NCI-H2081 (cell line): ENCODE measurements at places on chromosomes 13 and 19.

DNA sequence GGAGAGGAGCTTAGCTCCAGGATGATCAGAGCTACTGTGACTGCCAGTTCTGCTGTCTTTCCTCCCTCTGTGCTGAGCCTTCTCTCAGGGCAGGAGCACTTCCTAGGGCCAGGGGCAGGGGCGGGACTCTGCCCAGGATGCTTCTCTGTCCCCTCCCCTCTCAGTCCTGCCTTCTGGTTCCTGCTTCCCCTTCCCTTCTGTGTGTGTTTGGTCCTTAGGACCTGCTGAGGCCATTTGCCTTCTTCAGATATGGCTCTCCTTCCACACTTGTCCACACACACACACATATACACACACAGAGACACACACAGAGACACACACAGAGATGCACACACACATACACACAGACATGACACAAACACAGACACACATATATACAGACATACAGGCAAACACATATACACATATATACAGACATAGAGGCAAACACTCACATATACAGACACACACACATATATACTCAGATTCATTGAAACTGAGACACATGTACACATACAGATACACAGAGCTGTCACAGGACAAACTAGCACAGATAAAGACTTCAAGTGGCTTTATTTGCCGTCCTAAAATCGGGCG, 22.0 kb upstream of the CD177 start:
- DNase-seq, result no peak

DNA sequence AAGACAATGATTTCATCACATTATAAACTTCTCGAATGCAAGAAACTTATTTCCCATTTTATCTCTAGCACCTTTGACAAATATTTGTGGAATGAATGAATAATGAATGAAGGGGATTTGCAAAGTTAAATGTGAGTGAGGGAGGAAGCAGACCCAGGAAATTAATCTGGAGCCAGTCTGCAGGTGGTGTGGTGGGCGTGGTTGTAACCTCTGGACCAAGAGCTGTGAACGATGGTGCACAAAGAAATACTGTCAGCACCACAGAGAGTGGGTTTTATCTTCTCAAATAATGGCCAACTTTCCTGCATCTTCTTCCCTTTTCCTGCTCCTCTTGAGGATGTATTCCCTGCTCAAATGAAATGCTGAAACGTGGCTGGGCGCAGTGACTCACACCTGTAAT, 11.0 kb upstream of the ZNF792 start:
- DNase-seq, result no peak

GRCh38 chr13:19817106-19817505, 34.4 kb upstream of the PSPC1 start:
- no peak for DNase-seq

DNA sequence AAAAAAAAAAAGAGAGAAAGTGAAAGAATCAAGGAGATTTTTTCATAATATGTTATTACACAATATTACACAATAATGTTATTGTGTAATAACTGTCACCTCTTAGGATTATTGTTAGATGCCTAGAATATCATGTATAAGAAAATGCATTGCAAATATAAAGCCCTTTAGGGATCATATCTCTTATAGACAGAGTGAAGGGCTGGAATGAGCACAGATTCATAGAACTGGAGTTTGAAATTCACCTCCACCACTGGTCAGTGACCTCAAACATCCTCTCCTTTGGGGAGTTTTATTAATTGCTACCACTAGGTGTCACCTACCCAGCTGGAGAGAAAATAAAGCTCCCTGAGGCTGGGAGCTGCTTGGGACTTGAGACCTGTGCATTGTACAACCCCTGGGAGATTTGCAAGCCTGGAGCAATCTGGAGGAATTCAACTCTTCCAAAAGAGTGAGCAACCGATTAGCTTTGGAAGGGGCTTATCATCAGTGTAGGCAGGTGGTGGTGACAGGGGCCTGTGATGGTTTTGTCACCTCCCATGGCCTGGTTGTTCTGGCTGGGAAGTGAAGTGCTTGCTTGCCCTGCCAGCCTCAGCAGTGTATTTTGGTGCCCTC, 30.3 kb upstream of the FRY start:
- DNase-seq, result no peak

- no peak for DNase-seq
Observed at GRCh38 chr19:33547676-33548075, 26.1 kb upstream of the PEPD start.

- DNase-seq, result no peak
Observed at GRCh38 chr13:95607366-95607765, 37.1 kb downstream of the DZIP1 start.

DNA sequence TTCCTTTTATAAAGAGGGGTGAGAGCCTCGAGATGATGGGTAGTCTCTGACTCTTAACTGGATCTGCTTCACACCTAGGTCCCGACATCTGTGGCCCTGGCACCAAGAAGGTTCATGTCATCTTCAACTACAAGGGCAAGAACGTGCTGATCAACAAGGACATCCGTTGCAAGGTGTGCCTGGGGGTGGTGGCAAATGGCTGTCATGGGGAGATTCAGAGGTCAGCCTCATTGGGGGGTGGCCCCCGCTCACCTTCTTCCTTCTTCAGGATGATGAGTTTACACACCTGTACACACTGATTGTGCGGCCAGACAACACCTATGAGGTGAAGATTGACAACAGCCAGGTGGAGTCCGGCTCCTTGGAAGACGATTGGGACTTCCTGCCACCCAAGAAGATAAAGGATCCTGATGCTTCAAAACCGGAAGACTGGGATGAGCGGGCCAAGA, 1.6 kb downstream of the CALR start:
- DNase-seq, result no peak

DNA sequence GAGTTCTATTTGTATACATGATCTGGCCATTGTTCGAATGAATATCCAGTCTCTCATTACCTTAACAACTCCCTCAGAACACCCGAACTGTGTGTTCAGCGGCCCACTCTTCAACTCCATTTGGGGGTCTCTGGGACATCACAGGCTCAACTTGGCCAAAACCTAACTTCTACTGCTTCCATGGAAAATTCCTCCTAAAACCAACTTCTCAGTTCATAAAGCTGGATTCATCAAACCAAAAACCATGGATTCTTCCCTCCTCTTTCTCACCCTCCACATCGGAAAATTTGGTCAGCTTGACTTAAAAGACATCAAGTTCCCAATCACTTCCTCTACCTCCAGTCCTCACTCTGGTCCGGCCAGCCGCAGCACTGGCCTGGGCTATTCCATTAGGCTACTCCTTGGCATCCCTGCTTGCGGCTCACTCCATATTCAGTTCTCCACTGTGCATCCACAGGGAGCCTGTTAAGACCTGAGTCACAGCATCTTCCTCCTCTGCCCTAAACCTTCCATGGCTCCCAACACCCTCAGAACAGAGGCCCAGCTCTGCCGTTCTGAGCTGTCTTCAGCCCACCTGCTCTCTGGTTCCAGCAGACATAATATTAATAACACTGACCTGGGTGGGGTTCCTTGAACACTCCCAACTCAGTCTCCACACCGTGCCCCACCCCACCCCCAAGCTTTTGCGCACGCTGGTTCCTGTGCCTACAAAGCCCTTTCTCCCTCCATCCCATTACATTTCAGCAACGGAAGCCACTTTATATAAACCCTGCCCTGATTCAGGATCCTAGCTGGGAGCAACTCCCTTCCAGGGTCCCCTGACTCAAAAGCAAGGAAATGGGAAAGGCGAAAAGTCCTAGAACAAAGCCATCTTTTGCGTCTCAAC, 1.1 kb downstream of the ZNF792 start:
- no peak for DNase-seq

DNA sequence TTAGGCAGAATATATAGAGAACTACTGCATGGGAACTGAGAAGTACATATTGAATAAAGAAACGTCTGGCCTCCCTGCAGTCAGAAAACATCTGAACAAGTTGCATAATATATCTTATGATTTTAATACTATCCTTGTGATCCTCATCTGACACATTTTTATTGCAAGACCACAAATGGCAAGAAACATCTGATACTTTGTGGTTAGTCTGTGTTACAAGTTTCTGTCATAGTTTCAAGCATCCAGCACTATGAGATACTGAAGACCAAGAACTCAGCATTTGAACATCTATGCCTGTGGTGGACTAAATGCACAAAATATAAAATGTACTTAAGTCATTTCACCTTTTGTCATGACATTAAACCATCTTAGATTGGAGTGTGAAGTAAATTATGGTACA, 1175.8 kb upstream of the MIR17HG start:
- no peak for DNase-seq

- DNase-seq, result no peak
Observed at GRCh38 chr19:47703301-47703700, 9.9 kb upstream of the EHD2 start.

DNA sequence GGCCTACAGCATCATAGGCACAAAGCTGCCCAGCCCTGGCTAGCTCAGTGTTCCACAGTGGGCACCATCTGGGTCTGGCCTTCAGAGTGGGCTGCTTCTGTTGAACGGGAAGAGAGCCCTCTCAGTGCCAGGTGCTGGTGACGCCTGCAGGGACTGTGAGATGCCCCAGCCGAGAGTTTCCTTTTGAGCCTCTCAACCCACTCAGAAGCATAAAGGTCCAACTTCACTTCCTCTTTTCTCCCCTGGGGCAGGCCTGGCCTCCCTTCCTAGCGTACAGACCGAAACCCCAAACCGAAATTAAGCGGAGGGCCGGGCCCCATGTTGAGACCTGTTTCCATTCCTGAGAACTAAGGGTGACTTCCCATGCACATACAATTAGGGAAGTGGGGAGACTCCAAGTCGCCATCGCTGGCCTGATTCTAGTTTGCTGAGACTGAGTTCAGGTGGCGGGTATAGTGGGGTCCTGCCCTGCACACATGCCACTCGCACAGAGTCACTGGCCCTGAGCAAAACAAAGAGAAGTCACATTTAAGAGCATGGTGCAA, 6.9 kb downstream of the RAB8A start:
- no peak for DNase-seq

DNA sequence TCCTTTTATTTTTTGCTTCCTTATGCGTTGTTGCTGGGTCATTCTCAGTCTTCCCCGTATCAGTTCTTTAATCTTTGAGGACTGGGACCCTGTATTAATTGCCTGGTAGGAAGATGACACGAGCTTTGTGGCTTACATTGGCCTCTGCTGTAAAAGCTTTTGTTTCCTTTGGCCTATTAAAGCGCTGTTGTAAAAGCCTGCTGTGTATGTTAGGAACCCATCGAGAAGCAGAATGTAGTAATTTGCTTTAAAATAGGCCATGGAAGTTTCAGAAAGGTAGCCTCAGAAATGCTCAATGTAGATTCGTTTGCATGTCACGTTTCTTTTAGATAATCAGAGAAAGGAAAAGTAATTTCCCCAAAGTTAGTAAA, 257.5 kb upstream of the STARD13 start:
- DNase-seq, result no peak

- no peak for DNase-seq
Observed at GRCh38 chr19:19304186-19304965, 15.9 kb downstream of the SUGP1 start.

DNA sequence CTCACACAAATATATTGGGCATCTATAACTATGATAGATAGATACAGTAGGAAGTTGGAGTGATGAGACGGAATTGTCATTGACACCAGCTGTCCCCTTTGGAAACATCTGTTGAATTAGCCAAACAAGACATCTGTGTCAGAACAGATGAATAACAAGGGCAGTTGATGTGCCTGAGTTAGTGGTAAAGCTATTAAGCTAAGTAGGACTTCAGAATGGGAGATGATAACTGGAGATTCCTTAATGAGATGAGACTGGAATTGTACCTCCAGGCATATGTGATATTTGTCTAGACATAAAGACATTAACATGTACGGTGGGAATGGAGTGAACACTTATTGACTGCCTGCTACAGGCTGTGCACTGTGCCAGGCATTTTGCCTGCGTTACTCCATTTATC, 78.7 kb downstream of the MBNL2 start:
- DNase-seq, result no peak

DNA sequence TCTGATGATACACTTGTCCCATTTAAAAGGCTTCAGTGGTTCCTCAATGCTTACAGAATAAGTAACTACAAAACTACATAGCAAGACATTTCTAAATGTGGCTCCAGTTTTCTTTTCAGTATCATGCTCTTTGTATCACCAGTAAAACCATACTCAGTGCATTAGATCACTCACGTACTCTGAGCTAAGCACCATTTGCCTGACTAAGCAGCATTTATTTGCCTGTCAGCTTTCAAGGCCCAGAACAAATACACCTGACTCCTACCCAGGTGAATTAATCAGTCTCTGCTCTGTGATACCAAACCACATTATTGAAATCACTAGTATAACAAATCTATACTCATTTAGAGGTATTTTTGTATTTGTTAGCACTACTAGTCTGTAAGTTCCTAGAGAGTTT, 47.4 kb upstream of the PCDH20 start:
- no peak for DNase-seq

- DNase-seq, result no peak
Observed at GRCh38 chr19:3665681-3666544, 34.4 kb downstream of the PIP5K1C start.

- peak; percentile 5 for DNase-seq
Observed at GRCh38 chr13:52001120-52001731, 10.0 kb downstream of the ATP7B start.

GRCh38 chr13:75495938-75496337, 14.0 kb upstream of the TBC1D4 start:
- no peak for DNase-seq

- no peak for DNase-seq
Observed at GRCh38 chr19:54312436-54313377, at the start of gene LILRA5. TSS of gene LILRA5 (minus strand) at chr19:54313166. CDS start at chr19:54313019, 147 bp downstream.

- no peak for DNase-seq
Observed at GRCh38 chr13:51257187-51257586, 35.0 kb downstream of the FAM124A start.

DNA sequence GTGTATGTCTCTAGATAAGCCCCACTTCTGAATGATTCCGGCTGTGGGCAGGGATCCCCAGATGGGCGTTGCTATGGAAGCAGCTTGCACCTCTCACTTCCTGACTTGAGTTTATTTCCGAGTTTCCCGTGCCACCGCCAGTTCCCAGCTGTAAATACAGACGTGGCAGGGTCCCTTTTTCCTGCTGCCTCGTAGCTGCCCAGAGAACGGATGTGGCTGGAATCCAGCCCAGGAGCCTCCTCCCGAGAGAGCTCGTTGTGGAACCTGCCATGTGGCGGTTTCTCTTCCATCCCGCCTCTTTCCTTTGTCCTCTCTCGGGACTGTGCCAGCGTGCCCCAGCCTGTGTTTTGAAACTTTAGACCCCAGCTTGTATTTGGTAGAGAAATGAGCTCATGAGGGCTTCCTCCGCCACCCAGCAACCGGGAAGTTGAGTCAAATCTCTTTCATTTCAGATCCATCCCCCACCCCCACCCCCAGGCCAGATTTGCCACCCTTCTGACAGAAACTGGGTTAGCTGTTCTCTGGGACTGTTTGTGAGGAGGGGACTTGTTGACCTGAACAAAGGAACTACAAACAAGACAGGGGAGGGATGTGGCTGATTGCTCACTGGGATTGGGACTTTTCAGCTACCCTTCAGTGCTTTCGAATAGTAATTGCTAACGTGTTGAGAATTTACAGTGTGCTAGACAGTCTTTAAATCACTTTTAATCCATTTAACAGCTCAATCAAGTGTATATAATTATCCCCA, 96.6 kb downstream of the SIPA1L3 start:
- peak; percentile 96 for DNase-seq
